ENCODE measurements at places on chromosomes 16 and 17.
A peak's percentile ranks its signal among the peaks of the same experiment; 100 is the strongest.

DNA sequence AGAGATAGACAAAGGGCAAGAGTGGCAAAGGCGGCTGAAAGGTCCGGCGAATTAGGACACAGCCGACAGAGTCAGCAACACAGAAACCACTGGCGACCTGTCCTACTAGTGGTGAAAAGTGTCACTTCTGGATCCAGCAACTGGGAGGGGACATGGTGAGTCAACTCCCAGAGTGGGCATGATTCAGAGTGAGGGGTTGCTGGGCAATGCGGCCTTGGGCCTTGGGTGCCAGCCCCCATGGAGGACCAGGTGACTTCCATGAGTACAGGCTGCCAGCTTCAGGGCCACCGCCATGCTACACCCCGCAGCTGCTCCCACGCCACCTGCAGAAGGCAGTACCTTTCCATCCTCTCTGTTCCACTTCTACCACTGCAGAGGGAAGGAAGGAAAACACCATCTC lies 110.6 kb downstream of the ZFHX3 start:
- no peak for DNase-seq

GRCh38 chr17:80380555-80381002 lies 34.4 kb upstream of the ENDOV start:
- no peak for DNase-seq

GRCh38 chr17:1229349-1229899 lies 40.8 kb upstream of the BHLHA9 start:
- DNase-seq: peak; percentile 21

- DNase-seq: no peak
Observed at GRCh38 chr17:58968426-58969061, 138.1 kb downstream of the TRIM37 start.

DNA sequence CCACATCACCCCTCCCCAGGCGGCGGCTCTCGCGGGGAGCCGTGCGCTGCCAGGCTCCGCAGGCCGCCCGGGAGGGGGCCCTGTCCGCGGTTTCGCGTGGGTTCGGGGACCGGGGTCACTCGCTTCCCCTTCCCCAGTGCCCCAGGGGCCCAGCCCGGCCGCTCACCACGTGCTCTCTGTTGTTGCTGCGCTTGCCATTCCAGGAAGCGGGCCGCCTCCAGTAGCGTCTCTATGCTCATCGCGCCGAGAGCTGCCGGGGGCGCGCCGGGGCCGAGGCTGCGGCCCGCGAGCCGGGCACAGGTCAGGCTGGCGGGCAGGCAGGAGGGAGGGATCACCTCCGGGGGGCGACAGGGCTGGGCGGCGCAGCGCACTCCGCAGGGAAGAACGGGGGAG lies 390 bp downstream of the MNT start:
- no peak for DNase-seq

DNA sequence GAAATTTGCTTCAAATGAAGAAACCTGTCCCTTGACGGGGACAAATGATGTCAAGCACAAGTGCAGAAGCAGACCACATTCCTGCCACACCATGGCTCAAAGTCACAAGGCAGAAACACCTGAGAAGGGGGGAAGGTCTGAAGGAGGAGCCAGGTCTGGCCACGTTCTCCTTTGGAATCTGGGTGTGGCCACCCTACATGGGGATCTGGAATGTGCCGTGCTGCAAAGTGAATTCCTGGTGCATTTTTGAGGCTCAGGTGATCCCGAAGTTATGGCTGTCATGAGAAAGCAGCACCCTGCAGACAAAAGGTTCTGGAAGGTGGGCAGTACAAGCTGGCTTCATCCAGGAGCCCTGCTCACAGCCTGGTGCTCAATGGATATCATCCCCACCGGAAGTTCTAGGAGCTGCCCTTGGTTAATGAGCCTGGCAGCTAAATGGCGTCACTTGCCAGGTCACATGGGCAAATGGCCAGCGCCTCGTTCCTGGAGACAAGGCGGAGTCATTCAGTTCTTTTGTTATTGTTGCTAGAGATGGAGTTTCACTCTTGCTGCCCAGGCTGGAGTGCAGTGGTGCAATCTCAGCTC lies 20.1 kb upstream of the ADCY9 start:
- DNase-seq: no peak

- no peak for DNase-seq
Observed at GRCh38 chr16:79816081-79816497, 215.6 kb upstream of the MAF start.

- no peak for DNase-seq
Observed at GRCh38 chr16:89401641-89402445, 88.5 kb downstream of the ANKRD11 start.

GRCh38 chr16:76389126-76389525 lies 111.9 kb downstream of the CNTNAP4 start:
- DNase-seq: no peak

DNA sequence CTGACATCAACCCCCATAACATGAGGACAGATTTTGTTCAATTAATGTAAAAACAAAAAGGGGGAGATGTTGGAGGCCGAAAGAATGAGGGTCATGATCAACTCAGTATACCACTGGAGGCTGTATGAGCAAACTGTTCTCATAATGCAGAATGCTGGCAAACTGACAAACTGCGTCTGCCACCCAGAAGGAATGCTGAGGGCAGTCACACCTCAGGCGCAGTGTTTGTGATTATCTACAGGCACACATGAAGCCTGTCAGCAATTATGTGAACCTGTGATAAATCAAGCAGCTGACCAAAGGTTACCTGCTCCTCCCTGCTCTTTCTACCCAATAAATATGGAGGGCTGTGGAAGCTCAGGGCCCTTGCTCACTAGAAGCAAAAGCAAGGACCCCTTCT lies 27.3 kb downstream of the CD300LG start:
- no peak for DNase-seq

- no peak for DNase-seq
Observed at GRCh38 chr17:33451221-33451620, 158.1 kb upstream of the ASIC2 start.
